Inflammatory macrophage treated with lipopolysaccharide for 1 hour (primary cell): ENCODE measurements at places on chromosomes 12 and 14.

DNA sequence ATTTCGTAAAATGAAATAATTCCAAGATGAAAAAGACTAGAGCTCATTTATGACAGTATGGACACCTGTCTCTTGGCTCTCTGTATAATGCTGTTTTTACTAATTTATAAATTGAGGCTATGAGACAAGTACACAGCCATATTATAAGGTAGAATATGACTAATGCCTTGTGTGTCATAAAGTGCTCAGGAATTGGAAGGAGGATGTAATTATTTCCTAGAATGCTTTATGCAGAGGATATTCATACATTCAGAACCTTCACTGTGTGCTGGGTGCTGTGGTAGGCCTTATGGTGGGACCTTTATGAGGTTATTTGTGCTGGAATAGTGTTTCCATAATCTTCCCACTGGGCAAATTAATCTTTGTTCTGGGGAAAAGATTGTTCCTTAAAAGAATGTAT lies 13.3 kb downstream of the PCNX1 start:
- no peak for DNase-seq

GRCh38 chr12:73372856-73373255 lies 1100.7 kb downstream of the TRHDE start:
- DNase-seq = no peak

DNA sequence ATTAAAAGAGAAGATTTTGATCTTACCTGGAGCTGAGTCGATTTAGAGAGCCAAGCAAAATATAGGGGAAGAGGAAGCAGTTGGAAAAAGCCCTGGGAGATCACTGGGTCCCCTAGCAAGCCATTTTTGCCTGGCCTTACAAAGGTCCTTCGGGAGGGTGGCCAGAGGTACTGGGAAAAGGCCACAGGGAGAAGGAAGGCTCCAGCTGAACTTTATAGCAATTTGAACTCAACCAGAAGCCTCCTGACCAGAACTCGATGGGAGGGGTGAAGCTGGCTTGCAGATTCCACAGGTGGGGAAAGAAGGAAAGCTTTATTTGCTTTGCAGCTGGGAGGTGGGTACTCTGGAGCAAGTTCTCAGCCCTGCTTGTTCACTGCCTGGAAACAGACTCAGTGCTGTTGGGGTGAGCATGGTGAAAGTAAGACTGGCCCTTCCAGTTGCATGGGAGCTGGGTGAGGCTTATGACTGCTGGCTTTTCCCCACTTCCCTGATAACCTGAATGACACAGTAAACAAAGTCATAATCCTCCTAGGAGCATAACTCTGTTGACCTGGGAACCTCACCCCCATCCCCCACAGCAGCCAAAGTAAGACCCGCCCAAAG lies 855.8 kb downstream of the FSCB start:
- DNase-seq = no peak

GRCh38 chr14:92559486-92559885 lies 45.9 kb downstream of the RIN3 start:
- no peak for DNase-seq

DNA sequence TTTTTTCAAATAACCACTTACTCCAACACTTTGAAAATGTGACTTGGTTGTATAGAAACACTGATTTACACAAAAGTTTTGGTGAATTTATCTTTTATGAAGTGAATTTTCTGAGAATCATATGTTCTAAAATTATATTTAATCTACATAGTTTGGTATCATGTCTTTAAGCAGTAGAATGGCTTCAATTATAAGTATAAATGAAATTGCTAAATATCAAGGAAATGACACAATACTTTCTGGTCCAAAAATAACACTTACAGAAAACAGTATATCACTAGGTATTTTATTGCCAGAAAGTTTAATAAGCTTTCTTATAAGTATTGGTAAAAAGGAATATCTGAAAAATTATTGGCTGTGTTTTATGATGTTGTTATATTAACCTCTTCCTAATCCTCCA lies 90.9 kb downstream of the SRGAP1 start:
- no peak for DNase-seq

DNA sequence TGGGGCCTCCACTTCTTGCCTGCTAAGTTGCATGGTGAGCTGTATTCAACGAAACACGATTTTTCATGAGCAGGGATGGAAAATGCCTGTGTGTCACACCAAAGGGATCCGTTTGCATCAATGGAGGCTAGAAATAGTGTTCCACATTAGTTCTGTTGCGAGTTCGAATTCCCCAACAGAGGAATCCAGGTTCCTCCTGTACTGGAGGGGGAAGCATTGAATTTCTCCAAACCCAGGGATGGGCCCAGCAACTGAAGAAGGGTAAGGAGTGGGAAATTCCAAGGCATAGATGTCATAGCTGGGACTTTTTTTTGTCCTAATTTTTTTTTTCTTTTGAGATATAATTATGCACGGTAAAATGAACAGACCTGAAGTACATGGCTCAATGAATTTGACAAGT lies 336.2 kb downstream of the DPF3 start:
- DNase-seq = no peak

DNA sequence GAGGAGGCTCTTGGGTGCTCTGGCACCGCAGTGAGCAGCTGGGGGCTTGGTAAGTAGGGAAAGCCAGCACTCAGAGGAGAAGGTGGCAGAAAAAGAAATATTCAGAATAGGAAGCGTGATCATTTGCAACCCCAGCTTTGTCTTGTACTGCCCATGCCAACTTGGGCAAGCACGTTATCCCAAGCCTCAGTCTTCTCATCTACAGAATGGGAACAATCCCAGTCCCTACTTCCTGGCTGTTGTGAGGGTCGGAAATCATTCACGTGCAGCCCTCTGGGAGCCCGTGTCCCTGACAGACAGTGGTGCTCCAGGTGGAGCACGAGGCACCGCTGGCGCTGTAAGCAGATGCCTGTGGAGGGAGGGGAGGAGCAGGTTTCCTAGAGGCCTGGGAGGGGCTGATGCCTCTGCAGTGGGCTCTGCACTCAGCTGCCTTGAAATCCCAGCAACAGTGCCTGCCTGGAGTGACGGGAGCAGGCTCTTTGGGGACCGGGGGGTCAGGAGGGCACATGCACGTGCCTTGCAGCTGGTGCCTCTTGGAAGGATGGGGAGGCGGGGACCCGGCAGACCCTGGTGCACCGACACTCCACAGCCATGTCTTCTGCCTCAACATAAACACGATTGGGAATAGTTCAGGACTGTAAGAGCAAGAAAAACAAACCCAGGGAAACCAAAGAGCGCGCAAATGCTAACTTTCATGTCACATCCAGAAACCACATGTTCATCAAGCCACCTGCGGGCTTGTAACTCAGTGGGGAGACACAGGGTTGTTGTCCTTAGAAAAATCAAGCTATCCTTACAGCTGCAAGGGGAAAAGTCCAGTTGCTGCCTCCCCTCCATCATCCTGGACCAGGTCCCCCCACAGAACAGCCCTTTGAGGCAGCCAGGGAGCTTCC lies 86.5 kb upstream of the DIO3 start:
- no peak for DNase-seq

- DNase-seq = no peak
Observed at GRCh38 chr12:27644158-27644845, 51.9 kb upstream of the REP15 start.

- no peak for DNase-seq
Observed at GRCh38 chr14:76484355-76484754, 108.4 kb downstream of the ESRRB start.

DNA sequence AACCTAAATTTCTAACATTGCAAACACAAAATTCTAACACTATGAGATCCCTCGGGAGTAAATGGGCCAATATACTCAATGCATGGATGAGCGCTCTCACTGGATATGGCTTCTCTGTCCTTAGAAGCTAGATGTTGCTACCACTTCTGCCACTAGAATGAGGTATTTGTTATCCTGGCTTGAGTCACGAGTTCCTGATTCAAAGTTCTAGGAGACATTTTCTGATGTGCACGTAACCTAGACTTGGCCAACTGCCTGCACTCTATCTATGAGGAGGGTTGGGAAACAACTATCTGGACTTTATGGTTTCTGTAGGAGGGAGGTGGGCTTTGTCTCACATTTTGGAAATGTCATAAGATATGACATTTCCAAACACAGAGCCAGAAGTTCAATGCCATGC lies 37.6 kb downstream of the FERMT2 start:
- no peak for DNase-seq

DNA sequence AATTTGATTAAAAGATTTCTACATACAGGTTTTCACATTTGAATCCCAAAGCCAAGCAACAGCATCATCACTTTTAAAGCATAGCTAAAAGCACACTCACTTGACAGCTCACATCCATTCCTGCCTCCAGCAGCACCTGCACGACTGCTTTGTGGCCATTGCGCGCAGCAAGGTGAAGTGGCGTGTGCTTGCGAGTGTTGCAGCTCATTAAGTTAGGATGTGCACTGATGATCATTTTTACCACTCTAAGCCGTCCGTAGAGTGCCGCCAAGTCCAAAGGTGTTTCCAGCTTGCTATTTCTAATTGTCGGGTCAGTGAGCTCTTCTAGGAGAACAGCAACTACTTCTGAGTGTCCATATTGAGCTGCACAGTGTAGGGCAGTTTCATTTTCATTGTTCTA lies 158.8 kb downstream of the GARIN6 start:
- no peak for DNase-seq

DNA sequence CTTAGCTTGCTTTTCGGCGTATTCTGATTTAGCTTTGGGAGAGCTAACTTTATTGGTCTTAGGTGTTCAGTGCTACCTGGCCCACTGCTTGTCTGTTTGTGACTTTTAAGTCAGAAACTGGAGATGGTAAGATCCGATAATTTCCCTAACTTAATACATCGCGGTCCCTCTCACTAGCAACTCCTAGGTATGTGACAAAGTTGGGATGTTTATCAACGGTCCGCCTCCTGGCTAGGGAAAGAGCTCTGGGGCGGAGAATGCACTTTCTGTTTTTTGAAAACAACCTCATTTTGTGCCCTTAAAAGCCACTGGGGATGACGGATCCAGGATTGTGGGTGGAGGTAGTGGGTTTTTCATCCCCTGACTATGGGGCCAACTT lies 1.2 kb downstream of the CDKN1B start:
- peak; percentile 33 for DNase-seq

DNA sequence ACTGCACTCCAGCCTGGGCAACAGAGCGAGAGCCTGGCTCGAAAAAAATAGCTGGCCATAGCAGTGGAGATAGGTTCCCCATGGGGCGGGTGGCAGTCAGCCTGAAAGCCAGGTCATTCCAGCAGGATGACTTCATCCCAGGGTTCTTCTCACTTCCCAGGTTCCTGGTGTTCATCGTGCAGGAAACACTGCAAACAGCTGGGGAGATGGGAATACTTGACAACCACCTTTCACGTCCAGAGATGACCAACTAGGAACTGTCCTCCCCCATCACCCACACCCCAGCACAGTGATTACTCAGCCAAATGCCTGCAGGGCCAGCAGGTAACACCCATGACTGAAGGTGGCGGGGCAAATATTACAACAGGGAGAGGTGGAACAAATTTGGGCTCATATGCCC lies 1.7 kb downstream of the VSIG10 start:
- no peak for DNase-seq

- no peak for DNase-seq
Observed at GRCh38 chr14:104446611-104447010, 133.0 kb upstream of the C14orf180 start.

DNA sequence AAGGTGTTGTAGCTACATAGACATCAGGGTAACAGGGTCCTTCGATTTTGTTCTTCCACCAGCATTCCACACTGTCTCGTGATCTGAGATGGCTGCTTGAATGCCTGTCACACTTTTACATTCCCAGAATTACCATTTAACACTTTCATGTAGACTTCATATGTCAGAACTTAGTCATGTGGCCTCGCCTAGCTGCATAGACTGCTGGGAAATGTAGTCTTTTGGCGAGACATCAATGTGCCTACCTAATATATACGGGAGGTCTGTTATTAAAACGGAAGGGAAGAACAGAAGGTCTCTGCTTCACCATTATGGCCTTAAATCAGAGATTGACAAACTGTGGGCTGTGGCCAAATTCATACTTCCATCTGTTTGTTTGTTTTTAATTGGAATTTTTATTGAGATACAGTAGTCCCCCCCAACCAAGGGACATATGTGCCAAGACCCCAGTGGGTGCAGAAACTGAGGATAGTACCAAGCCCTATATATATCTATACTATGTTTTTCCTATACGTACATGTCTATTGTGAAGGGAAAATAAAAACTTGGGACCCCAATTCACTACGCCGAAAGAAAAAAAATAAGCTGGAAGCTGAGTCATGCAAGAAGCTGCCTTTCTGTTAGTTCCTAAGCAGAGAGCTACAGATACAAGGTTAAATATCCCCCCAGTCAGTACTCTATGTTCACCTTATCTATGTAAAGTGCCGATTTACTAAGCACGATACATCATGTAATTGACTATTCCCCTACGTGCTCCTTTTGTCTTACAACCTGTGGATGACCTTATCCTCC lies 11.3 kb upstream of the HRK start:
- no peak for DNase-seq

GRCh38 chr14:57746563-57746962 lies 119.3 kb downstream of the SLC35F4 start:
- DNase-seq = no peak

DNA sequence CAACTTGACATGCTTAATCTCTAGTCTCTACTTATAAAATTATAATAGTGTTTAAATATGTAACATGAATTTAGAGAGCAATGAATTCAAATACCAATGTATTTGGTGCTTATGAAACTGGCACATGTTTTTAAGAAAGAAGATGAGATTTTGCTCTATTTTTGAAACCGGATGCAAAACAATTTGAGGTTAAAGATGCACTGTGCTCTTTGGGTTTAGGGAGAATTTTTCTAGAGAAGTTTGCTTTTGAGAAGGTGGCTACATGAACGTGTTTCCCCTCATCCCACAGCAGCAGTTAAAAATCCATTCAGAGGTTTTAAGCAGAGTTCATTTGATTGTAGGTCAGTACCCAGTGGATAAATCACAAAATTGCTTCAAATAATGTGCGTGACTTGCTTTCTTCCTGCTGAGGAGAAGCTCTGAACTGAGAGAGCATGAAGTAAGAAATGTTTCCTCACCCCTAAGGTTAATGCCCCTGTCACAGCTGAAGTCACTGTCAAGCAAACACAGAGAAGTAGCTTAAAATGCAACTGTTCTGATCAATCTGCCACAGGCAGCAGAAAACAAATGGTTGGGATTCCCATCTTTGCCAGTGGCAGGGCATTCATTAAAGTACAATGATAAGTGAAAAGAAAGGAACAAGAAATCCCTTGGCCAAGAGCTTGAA lies 241.9 kb upstream of the SYT1 start:
- no peak for DNase-seq

DNA sequence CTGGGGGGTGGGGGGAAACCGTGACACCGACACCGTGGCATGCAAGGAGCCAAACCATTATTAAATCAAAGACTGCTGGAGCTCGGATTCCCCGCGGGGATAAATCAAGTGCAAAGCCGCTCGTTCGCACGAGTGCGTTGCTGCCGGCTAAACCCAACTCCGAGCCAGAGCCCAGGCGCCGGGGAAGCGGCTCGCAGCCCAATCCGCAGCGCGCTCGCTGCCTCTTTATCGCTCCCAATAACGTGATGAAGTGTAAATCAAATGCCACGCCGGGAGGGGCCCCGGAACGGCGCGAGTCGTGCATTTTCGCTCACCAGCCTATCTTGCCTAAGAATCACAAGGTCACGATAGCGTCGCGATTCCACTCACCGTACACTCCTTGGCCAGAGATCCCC lies 1.3 kb downstream of the MDGA2 start:
- DNase-seq = no peak

- DNase-seq = no peak
Observed at GRCh38 chr12:15664491-15664890, 124.7 kb downstream of the EPS8 start.
